ENCODE measurements at places on chromosomes 12 and 14. TPM values are rescaled to one million over a fixed set of nuclear protein-coding genes. Genes with fewer than 3 reads are reported as not detected.

Gene RBMS2
- total RNA-seq: 71.0 TPM

Gene GLI1
- 2.4 TPM for total RNA-seq

Gene FITM1
- total RNA-seq: 0.83 TPM

Gene LIN7A
- 7.0 TPM for total RNA-seq

Gene CEBPE
- total RNA-seq: not detected

Gene FAM186B
- 0.80 TPM for total RNA-seq

Gene SDR9C7
- total RNA-seq: not detected

Gene LIN52
- total RNA-seq: 9.0 TPM

Gene PRH2
- not detected for total RNA-seq

Gene AHNAK2
- total RNA-seq: 8.1 TPM

Gene ENDOU
- total RNA-seq: not detected

Gene KLRC3
- total RNA-seq: not detected

Gene EIF2S3B
- total RNA-seq: 1.8 TPM

Gene TSPAN9
- 72.3 TPM for total RNA-seq

Gene C12orf54
- total RNA-seq: 0.52 TPM

Gene NANOG
- 0.23 TPM for total RNA-seq

Gene CLEC4C
- total RNA-seq: not detected

Gene RHEBL1
- 0.51 TPM for total RNA-seq

Gene GLT8D2
- total RNA-seq: 36.5 TPM

Gene RHOJ
- 25.7 TPM for total RNA-seq

Gene SPIC
- total RNA-seq: 0.28 TPM

Gene NCOR2
- total RNA-seq: 166 TPM

Gene CYP46A1
- 2.5 TPM for total RNA-seq

Gene SYT1
- total RNA-seq: 3.2 TPM

Gene SLC8A3
- total RNA-seq: 3.7 TPM

Gene RD3L
- not detected for total RNA-seq

All from lung (tissue), 17 donors.